AG04450 (cell line): ENCODE measurements at places on chromosomes 3 and 15. TPM values are rescaled to one million over a fixed set of nuclear protein-coding genes. Genes with fewer than 3 reads are reported as not detected.

DAPK2 gene
- 0.42 and 0.57 TPM in 2 replicates for polyA plus RNA-seq

CTXND1 gene
- not detected in 2 replicates for polyA plus RNA-seq

DNA sequence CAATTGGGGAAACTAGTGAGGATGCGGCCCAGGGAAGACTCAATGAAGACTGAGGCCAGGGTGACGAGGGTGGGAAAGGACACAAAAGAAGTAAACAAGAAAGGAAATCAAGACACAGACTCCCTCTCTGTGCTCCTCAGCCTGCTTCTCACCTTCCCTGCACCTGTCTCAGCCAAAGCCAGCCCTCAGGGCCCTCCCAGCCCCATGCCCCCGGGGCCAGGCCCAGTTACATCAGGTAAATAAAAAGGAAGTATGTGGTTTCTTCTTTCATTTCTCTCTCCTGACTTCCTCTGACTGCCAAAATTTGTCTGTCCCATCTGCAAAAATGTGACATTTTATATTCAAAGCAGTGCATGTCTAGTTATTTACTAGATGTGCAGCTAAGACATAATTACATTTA is 328.0 kb downstream of the UACA start:
- no peak for DNase-seq

CACNA1D gene
- polyA plus RNA-seq: 0.06 and 0.07 TPM in 2 replicates

DNA sequence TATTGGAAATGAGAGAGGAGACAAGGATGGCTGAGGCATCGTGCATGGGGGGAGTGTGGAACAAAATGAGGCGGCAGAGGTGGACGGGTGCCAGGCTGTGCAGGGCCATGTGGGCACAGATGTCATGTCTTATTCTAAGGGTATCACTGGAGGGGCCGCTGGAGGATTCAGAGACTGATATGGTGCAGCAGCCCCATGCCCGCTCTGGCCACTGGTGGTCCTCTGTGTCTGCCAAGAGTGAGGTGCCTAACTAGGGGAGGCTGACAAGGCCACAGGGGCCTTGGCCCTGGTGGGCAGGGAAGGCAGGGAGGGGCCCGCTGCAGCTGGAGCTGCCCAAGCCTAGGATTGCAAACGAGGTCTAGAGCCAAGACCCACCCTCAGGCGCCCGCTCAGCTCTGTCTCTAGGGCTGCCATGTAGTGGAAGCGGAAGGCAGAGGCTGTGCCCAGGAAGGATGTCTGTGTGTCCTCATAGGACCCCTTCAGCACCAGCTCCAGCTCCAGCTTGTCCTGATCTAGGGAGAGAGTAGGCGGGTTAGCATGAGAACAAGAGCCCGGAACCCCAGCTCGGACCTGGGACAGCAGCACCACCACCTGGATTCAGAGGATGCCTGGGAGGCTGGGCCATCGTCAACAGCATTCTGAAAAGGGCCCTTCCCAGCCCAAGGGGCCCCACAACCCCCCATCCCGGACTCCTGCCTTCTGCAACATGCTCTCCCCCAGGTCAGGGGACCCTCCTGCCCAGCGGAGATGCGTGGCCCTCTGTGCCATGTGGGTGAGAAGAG is 11.3 kb downstream of the PLA2G4D start:
- DNase-seq: no peak

DNA sequence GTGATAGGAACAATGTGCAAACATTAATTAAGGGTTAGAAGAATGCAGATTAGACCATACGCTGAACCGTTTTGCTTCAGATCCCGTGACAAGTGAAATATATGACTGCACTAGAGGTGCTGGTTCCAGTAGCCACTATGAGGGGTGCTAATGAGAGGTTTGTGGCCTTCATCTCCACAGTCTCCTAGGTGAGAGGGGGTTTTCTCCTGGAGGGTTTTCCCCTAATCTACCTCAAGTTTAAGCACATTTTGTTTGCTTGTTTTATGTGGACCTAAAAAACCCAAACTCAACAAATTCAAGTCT is 13.7 kb upstream of the SHF start:
- DNase-seq: no peak

GRCh38 chr15:64247906-64248541 is 85.2 kb upstream of the PPIB start:
- DNase-seq: peak; percentile 60

GRCh38 chr15:40114218-40114617 is 5.5 kb upstream of the BMF start:
- no peak for DNase-seq

ZNF592 gene
- 6.2 and 6.9 TPM in 2 replicates for polyA plus RNA-seq

STX19 gene
- polyA plus RNA-seq: not detected in 2 replicates

DET1 gene
- 7.3 and 7.7 TPM in 2 replicates for polyA plus RNA-seq

P2RY14 gene
- polyA plus RNA-seq: not detected in 2 replicates

DNA sequence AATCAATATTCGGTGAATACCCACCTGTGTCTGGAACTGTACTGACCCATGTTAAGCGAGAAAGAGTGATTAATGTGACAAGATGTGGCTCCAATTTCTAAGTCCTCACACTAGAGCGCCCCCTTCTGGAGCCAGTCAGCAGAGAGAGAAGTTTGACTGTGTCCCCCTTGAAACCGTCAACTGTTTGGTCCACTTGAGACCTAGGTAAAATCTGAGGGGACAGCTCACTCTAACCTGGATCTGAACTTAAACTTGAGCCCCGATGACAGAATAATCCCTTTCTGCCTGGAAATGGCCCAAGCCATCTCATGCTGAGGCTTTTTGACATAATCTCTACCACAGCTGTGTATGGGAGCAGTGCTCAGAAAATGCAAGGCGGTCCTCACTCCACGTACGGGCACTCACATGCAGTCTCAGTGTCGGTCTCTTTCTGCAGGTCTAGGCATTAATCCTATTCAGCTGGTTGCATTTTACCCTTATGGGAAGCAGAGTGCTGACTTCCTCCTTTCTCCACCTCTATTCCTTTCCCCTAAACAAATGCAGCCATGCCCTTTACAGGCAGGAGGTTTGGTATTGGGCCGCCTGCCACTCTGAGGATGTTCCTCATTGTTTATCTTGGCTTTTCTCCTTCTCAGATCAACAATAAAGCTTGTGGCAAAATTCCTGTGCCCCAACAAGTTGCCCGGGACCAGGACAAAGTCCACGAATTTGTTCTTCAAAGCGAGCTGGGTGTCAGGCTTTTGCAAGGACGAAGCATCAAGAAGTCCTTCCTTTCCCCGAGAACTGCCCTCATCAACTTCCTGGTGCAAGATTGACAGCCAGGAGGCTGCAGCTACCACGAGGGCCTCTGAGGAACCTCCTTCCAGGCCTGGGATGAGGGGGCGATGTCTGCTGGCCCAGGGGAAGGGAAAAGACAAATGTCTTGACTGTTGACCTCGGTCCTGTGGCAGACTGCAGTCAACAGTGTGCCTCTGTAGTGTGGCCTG is 47.5 kb upstream of the LIMD1 start:
- DNase-seq: no peak

- DNase-seq: no peak
These were observed 24.3 kb upstream of the CP start for GRCh38 chr3:149245738-149246451.

UCN2 gene
- polyA plus RNA-seq: 1.2 and 2.2 TPM in 2 replicates

DNA sequence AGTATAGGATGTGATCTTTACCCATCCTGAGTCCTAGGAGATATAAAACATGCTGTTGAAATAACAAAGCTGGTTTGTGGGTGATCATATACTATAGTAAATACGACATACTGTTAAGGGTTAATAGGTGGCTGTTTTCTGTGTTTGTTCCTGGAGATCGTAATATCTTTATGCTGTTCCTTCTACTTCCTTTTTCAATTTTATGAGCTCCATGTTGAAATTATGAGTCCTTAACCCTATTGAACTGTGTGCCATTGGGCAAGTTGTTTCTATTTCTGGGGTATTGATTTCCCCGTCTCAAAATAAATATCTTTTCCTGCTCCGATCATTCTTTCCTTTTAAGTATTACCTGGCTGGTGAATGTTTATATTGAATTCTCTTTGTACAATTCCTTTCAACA is 115.1 kb downstream of the LPP start:
- no peak for DNase-seq

- DNase-seq: no peak
These were observed 653.6 kb downstream of the NSUN3 start for GRCh38 chr3:94716326-94717018.

DNA sequence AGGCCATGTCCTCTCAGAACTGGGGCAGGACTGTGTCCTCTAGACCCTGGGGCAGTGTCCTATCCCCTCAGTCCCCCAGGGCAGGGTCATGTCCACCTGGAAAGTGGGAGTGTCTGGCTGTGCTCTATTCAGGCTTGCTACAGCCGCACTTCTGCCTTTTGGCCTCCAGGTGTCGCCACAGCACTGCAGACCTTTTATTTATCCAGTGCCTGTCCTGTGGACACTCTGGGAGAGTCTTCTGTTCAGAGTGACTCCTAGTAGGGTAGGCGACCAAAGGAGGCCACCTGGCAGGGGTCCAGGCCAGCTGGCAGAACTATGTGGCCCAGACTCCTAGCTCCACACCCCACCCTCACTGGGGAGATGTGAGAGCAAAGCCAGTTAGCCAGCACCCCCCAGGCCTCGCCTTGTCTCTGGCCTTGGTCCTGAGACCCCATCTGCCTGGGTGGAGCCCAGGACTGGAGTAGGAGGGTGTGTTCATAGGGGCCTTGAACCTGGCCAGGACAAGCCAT is 3.9 kb downstream of the TMIE start:
- DNase-seq: peak; percentile 26
